Suprapubic skin (tissue), 4 donors: ENCODE measurements at places on chromosomes 7 and 10.

GRCh38 chr10:33120700-33121099, 162.7 kb upstream of the ITGB1 start:
- no peaks in the 10 kb centered on the region for H3K36me3 ChIP-seq
- no peak for DNase-seq
- no peak overlapping the region for H3K4me3 ChIP-seq
- no peaks in the 10 kb centered on the region for H3K27me3 ChIP-seq
- H3K4me1 ChIP-seq: peaks cover 10% of the 10 kb centered on the region
- H3K27ac ChIP-seq: no peak overlapping the region

DNA sequence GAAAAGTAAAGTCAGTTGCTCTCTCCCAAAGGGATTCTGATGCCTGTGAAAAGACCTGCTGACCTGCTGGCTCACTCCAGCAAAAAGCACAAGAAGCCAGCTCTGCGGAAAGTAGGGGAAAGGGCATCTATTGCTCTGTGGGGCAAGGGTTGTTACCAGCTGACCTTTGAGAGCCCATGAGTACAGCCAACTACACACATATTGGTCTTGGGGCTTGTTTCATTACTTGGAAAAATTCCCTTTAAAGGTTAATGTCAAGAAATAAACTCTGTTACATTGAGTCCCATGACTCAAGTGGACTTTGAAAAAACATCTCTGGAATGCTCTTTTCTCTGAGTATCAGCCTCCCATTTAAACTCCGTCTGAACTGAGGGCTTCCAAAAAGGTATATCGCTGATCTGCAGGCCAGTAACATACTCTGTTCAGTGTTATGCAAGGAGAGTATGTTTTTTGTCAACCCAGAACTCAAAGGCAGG, 53.2 kb downstream of the PANK1 start:
- no peak for DNase-seq
- H3K27ac ChIP-seq: no peak overlapping the region
- H3K4me3 ChIP-seq: no peak overlapping the region

GRCh38 chr7:4748231-4748681, 27.2 kb upstream of the AP5Z1 start:
- H3K36me3 ChIP-seq: peaks cover 14% of the 10 kb centered on the region
- no peak overlapping the region for H3K4me3 ChIP-seq
- no peaks in the 10 kb centered on the region for H3K27me3 ChIP-seq
- H3K27ac ChIP-seq: no peak overlapping the region
- no peak for DNase-seq

- no peaks in the 10 kb centered on the region for H3K27me3 ChIP-seq
- DNase-seq: no peak
- H3K4me3 ChIP-seq: no peak overlapping the region
- no peaks in the 10 kb centered on the region for H3K4me1 ChIP-seq
Measured at GRCh38 chr10:52583336-52583735, 189.2 kb downstream of the MBL2 start.

DNA sequence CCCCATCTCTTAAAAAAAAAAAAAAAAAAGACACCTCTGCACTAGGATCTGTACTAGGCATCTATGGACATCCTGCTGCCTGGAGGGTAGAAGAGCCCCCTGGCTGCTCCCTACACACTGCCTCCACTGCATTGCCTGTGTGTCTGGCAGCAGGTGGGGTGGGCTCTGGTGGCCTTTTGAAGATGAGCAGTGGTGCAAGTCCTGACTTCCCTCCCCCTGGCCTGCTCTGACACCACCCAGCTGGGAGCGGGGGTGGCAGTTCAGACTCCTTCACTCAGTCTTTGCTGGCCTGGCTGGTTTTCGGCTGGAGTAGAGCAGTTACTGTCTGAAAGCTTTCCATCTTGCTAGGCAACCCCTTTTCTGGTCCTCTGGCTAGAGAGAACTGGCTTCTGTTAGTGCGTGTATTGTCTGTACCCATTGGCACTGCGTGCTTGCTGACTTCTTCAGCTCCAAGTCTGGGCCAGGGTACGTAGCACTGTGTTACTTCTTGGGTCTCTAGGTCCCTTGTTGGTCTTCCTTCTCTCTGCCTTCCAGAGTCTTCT, 17.6 kb downstream of the C10orf62 start:
- no peak for DNase-seq
- no peak overlapping the region for H3K27ac ChIP-seq
- peaks cover 5% of the 10 kb centered on the region for H3K4me1 ChIP-seq
- H3K27me3 ChIP-seq: no peaks in the 10 kb centered on the region

- no peak overlapping the region for H3K27ac ChIP-seq
- peaks cover 2% of the 10 kb centered on the region for H3K4me1 ChIP-seq
- no peak for DNase-seq
- no peak overlapping the region for H3K4me3 ChIP-seq
Measured at GRCh38 chr7:68679459-68680234, 918.6 kb upstream of the AUTS2 start.

GRCh38 chr7:30135301-30136116, 723 bp downstream of the MTURN start:
- H3K27ac ChIP-seq: peak overlapping the region; percentile 96
- H3K36me3 ChIP-seq: no peaks in the 10 kb centered on the region
- peak overlapping the region; percentile 99 for H3K4me3 ChIP-seq
- peaks cover 30% of the 10 kb centered on the region for H3K4me1 ChIP-seq
- H3K27me3 ChIP-seq: no peaks in the 10 kb centered on the region

DNA sequence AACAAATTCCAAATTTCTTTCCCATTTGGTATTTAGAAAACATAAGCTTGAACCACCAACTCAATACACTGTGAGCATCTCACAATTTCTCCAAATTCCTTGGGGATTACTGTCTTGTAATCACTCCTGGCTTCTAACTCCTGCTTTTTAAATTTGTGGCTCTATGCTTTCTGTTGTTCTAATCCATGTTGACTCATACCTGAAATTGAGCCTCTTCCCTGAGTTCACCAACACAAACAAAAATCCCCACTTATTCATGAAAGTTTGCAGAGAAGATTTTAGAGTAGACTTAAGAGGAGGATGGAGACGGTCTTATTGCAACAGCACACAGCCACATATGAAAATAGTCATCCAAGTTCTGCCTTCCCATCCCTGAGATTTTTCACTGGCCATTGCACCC, 252.5 kb downstream of the PTEN start:
- DNase-seq: no peak
- no peak overlapping the region for H3K27ac ChIP-seq
- H3K4me1 ChIP-seq: peaks cover 3% of the 10 kb centered on the region
- no peaks in the 10 kb centered on the region for H3K27me3 ChIP-seq
- H3K36me3 ChIP-seq: no peaks in the 10 kb centered on the region

DNA sequence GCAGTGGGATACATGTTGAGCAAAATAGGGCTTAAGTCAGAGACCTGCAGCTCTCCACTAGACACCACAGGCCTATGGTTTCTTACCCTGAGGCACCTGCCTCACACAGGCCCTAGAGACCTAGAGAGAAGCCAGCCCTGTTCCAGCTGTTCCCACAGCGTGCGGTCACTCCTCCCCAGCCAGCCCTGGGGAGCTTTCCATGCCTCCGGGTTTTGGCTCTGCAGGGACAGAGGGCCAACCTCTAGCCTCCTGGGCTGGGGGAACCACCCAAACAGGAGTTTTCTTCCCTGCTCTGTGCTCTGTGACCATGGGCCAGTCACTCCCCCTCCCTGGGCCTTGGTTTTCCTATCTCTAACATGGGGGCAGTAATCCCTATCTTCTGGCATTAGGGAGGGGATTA, 33.0 kb downstream of the SH2B2 start:
- peaks cover 5% of the 10 kb centered on the region for H3K27me3 ChIP-seq
- peak; percentile 19 for DNase-seq
- H3K36me3 ChIP-seq: peaks cover 3% of the 10 kb centered on the region
- no peak overlapping the region for H3K4me3 ChIP-seq
- H3K4me1 ChIP-seq: peaks cover 9% of the 10 kb centered on the region

GRCh38 chr10:112366992-112367391, 6.9 kb upstream of the ACSL5 start:
- DNase-seq: no peak
- H3K4me3 ChIP-seq: no peak overlapping the region
- H3K27me3 ChIP-seq: no peaks in the 10 kb centered on the region
- H3K27ac ChIP-seq: no peak overlapping the region

DNA sequence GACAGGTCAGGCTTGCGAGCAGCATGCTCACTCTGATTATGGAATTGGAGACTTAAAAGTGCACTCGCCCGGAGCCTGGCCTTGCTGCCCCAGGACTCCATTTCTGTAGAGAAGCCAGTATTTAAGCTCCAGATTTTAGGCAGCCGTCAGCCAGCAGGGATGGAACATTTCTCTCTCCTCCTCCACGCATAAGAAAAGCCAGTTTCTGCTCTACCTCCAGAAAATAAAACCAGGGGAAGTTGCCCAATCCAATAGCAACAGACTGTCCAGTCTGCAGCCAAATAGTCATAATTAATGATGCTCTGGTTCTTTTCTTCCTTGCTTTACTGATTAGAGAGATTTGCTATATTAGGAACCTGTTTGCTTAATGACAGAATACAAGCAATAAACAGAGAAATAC, 203.2 kb downstream of the GFRA1 start:
- no peak overlapping the region for H3K4me3 ChIP-seq
- no peak for DNase-seq
- no peak overlapping the region for H3K27ac ChIP-seq
- H3K36me3 ChIP-seq: peaks cover 3% of the 10 kb centered on the region
- no peaks in the 10 kb centered on the region for H3K27me3 ChIP-seq

GRCh38 chr10:117217196-117217761, 20.0 kb downstream of the KCNK18 start:
- peak overlapping the region; percentile 45 for H3K4me3 ChIP-seq
- H3K4me1 ChIP-seq: peaks cover 17% of the 10 kb centered on the region
- H3K27me3 ChIP-seq: peaks cover 47% of the 10 kb centered on the region
- no peaks in the 10 kb centered on the region for H3K36me3 ChIP-seq

- peaks cover 34% of the 10 kb centered on the region for H3K4me1 ChIP-seq
- H3K36me3 ChIP-seq: no peaks in the 10 kb centered on the region
- no peak for DNase-seq
- peak overlapping the region; percentile 62 for H3K27ac ChIP-seq
Measured at GRCh38 chr10:120945801-120946302, 94.7 kb downstream of the WDR11 start.

DNA sequence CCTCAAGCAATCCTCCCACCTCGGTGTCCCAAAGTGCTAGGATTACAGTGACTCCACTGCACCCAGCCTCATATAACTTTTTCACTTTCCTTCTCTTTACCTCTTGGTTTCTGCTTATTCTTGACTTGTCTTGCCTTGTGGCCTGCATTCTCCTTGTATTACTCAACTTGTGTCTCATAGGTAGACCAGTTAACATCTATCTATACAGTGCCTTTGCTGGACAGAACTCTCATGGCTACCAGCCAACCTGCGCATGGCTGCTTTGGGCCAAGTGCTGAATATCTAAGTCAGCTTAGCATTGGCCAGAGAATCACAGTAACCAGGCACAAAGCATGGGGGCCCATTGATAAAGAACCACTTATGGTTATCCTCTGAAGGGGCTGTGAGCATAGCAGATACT, 42.6 kb upstream of the ZNRF2 start:
- no peaks in the 10 kb centered on the region for H3K27me3 ChIP-seq
- no peak overlapping the region for H3K27ac ChIP-seq
- H3K4me3 ChIP-seq: no peak overlapping the region
- H3K36me3 ChIP-seq: no peaks in the 10 kb centered on the region

GRCh38 chr10:75606203-75606779, 174.9 kb downstream of the LRMDA start:
- H3K27me3 ChIP-seq: no peaks in the 10 kb centered on the region
- H3K4me1 ChIP-seq: no peaks in the 10 kb centered on the region
- H3K27ac ChIP-seq: no peak overlapping the region
- no peaks in the 10 kb centered on the region for H3K36me3 ChIP-seq

DNA sequence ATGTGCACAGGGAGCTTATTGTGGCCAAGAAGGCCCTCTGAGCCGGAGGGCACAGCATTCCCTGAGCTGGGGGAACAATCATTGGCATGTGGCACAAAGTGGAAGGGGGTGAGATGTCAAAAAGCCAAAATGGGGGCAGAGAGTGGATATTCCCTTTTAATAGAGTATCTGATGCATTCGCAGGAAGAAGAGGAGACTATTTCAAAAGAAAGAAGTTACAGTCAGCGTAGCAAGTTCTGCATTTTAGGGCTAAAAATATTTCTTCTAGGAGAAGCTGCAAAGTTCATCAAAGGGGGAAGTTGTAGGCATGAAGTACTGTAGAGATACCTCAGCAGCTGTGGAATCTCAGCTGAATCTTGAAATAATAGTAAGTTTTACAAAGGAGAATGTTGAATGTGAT, 136.0 kb upstream of the WDR11 start:
- DNase-seq: no peak
- no peaks in the 10 kb centered on the region for H3K36me3 ChIP-seq
- H3K4me1 ChIP-seq: no peaks in the 10 kb centered on the region
- H3K27me3 ChIP-seq: no peaks in the 10 kb centered on the region
- no peak overlapping the region for H3K4me3 ChIP-seq

GRCh38 chr10:119667562-119668328, 16.6 kb downstream of the BAG3 start:
- peak overlapping the region; percentile 47 for H3K27ac ChIP-seq
- H3K36me3 ChIP-seq: peaks cover 32% of the 10 kb centered on the region
- H3K4me1 ChIP-seq: peaks cover 52% of the 10 kb centered on the region
- no peaks in the 10 kb centered on the region for H3K27me3 ChIP-seq
- no peak overlapping the region for H3K4me3 ChIP-seq
- no peak for DNase-seq

GRCh38 chr7:55533050-55533728, 39.1 kb downstream of the VOPP1 start:
- no peaks in the 10 kb centered on the region for H3K36me3 ChIP-seq
- peak overlapping the region; percentile 28 for H3K27ac ChIP-seq
- no peaks in the 10 kb centered on the region for H3K27me3 ChIP-seq
- no peak for DNase-seq

- no peaks in the 10 kb centered on the region for H3K36me3 ChIP-seq
- peaks cover 50% of the 10 kb centered on the region for H3K27me3 ChIP-seq
- H3K4me3 ChIP-seq: no peak overlapping the region
- H3K4me1 ChIP-seq: peaks cover 10% of the 10 kb centered on the region
Measured at GRCh38 chr7:44322631-44323363, 2.6 kb downstream of the CAMK2B start.

GRCh38 chr10:100656454-100656853, 88.9 kb upstream of the PAX2 start:
- DNase-seq: no peak
- H3K4me3 ChIP-seq: peak overlapping the region; percentile 18
- H3K27ac ChIP-seq: no peak overlapping the region
- peaks cover 97% of the 10 kb centered on the region for H3K27me3 ChIP-seq
- H3K36me3 ChIP-seq: no peaks in the 10 kb centered on the region
- H3K4me1 ChIP-seq: peaks cover 41% of the 10 kb centered on the region

- H3K27me3 ChIP-seq: peaks cover 94% of the 10 kb centered on the region
- no peak for DNase-seq
- no peaks in the 10 kb centered on the region for H3K36me3 ChIP-seq
Measured at GRCh38 chr7:1214516-1214915, 18.2 kb upstream of the UNCX start.

GRCh38 chr10:65196111-65196510, 1674.9 kb downstream of the REEP3 start:
- H3K4me1 ChIP-seq: no peaks in the 10 kb centered on the region
- no peak overlapping the region for H3K27ac ChIP-seq
- no peak overlapping the region for H3K4me3 ChIP-seq
- no peaks in the 10 kb centered on the region for H3K27me3 ChIP-seq
- DNase-seq: no peak

DNA sequence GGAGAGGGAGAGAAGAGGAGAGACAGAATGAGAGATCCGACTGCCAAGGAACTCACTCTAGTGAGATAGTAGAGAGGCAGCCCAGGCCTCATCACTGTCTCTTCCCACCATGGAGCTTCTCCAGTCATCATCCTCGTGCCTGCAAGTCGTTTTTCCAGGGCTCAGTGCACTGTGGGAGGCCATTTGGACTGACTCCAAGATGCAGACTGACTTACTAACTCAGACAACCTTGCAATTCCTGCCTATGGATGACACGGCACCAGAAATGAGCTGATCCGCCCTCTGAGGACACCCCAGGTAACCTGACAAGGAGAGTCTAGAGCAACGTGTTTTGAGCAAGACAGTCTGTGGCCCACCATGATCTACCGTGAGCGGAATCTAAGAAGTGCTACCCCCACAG, 154.9 kb downstream of the GLI3 start:
- H3K27me3 ChIP-seq: no peaks in the 10 kb centered on the region
- H3K4me1 ChIP-seq: peaks cover 15% of the 10 kb centered on the region
- DNase-seq: no peak
- no peaks in the 10 kb centered on the region for H3K36me3 ChIP-seq
- no peak overlapping the region for H3K4me3 ChIP-seq
